ENCODE measurements at places on chromosomes 3 and 15.
A peak's percentile ranks its signal among the peaks of the same experiment; 100 is the strongest.

DNA sequence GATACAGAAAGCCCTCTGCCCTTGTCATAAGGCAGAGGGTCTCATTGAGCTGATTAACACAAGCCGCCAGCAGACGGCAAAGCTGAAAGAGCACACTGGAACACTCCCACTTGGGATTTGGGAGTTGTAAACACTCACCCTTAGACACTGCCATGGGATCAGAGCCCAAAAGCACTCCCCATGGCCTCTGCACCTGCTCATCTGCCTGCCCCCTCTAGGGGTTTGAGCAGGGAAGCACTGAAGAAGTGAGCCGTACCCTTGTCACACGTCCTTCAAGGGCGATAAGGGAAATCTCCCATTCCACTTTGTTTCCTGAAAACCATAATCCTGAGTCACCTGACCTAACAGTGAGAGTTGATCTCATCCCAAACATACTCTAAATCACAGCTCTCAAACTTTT, 14.7 kb downstream of the FSIP1 start:
- DNase-seq = no peak

GRCh38 chr3:12468276-12468675, 16.0 kb upstream of the TSEN2 start:
- no peak for DNase-seq

DNA sequence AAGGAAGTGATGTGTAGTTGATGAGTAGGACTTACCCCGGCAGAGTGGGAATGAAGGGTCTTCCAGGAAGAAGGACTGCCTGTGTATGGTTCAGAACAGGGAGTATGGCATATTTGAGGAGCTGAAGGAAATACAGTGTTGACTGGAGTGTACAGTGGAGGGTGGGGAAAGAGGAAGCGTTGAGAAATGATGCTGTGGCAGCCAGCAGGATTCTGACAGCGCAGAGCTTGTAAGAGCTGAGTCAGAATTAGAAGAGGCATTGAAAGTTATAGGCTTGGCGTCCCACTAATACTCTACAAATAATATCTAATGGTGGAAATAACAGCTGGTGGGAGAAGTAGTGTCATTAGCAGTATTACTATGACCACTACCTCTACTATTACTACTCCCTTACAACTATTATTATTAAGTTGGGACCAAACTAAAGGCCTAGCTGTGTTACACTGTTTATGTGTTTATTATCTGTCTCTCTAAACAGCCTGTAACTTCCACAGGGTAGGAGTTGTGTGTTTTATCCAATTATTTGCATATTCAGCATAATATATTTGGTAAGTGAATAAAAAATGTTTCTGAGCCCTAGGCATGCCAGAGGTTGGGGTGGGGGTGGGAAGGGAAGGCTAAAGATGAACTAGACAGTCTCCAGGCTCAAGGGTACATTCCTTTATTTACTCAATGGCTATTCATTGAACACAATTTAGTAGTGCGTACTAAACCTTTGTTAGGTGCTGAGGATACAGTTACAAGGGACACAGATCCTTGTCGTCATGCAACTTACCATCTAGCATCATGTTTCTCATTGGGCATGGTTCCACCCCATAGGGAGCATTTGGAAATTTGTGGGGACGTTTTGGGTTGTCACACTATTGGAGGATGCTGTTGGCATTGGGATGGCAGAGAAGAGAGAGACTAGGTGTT, 428.8 kb upstream of the ONECUT1 start:
- no peak for DNase-seq

GRCh38 chr3:100097919-100098783, 16.1 kb downstream of the FILIP1L start:
- DNase-seq = peak; percentile 51

GRCh38 chr3:52771334-52771681, 568 bp upstream of the NEK4 start:
- no peak for DNase-seq

DNA sequence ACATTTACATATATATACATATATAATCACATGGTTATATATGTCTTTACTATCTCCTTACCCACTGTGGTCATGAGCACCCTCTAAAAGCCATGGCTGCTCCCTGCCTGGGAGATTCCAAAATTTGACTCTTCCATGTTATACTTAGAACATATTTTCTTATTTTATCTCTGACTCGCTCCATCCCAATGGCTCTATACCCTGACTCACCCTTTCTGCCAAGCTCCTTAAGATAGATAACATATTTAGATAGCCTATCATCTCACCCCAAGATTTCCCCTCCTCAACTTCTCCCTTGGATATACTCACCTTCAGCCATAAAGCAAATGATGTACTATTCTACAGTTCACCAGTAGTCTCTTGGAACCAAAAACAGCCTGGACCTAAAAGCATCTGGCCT, 65.1 kb downstream of the CD200R1L start:
- no peak for DNase-seq

DNA sequence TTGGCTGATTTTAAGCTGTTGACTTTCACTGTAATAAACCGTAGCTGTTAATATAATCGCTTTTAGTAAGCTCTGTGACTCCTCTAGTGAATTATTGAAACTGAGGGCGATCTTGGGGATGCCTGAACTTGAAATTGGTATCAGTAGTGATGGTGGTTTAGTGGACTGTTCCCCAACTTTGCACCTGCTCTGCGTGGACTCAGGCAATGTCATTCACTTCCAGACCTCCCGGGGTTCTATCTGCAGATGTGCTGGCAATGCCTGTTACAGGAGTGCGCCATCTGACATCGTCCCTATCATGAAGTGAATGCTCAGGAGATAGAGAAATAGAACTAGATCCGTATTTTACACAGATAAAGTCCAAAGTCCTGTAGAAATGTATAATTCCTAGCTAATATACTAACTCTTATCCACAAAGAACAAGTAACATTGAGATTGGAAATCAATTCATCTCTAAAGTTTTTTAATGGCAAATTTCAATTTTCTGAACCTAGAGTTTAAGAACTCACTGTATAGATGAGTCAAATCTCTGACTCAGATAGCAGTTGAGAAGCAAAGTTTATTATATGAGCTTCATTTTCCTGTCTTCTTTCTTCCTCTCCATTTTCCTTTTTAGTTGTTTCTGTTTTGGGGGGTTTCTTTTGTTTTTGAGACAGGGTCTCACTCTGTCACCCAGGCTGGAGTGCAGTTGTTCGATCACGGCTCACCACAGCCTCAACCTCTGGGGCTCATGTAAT, 51.8 kb downstream of the HEG1 start:
- no peak for DNase-seq

- DNase-seq = no peak
These were observed 11.4 kb downstream of the LAMP3 start for GRCh38 chr3:183151086-183151485.

GRCh38 chr15:30889196-30889595, 14.5 kb upstream of the FAN1 start:
- no peak for DNase-seq

DNA sequence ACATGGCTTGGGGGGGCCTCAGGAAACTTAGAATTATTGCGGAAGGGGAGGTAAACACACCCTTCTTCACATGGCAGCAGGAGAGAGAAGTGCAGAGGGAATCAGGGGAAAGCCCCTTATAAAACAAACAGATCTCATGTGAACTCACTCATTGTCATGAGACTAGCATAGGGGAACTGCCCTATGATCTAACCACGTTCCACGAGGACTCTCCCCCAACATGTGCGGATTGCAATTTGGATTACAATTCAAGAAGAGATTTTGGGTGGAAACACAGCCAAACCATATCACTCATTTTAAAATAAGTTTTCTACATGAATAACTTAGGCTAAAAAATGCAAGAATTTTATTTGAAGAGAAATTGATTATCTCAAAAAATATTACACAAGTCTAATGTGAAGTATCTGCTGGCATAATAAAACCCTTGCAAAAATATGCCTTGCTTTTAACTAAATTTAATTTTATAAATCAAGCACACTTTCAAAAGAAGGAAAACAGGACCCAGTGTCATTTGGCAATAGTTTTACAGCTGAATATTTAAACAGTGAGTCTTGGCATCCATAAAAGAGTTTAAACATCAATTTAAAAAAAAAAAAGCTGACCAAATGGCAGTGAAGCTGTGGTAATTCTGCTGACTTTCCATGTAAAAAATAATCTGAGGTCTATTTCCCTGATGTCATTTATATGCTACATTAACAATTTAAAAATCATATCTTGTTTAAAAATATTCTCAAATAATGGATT, 1057.2 kb downstream of the NAALADL2 start:
- no peak for DNase-seq

- DNase-seq = no peak
These were observed 178.2 kb upstream of the EOMES start for GRCh38 chr3:27900316-27900715.

- DNase-seq = no peak
These were observed 896.8 kb downstream of the ROBO1 start for GRCh38 chr3:78871048-78871447.

DNA sequence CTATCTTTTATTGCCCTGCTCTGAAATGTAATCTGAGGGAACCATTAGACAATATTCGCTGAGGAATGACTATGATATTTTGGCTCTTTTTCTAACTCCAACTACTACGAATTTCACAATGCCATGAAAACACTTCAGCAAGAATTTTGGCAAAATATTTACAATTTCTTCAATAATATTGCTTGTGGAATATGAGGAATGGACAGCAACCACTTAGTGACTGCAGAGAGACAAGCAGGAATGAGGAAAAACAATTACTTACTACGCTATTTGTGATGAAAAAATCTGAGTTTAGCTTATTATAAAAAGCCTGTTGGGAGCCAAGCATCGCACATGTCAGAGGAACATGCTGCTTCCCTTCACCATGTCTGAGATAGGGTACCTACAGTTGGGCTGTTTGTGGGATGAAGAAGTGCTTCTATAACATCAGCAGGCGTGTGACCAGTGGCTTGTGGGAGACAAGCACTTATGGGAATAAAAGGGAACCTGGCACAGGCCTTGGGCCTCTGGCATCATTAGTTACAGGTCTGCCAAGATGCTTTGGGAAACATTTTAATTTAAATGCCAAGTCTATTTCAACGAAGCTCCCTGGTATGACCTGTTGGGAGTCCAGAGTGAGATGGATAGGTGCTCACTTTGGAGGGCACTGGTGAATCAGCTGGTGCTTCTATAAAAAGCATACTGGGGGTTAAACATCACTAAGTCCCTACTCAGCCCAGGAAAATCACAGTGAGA, 2.7 kb upstream of the PLCL2 start:
- no peak for DNase-seq

DNA sequence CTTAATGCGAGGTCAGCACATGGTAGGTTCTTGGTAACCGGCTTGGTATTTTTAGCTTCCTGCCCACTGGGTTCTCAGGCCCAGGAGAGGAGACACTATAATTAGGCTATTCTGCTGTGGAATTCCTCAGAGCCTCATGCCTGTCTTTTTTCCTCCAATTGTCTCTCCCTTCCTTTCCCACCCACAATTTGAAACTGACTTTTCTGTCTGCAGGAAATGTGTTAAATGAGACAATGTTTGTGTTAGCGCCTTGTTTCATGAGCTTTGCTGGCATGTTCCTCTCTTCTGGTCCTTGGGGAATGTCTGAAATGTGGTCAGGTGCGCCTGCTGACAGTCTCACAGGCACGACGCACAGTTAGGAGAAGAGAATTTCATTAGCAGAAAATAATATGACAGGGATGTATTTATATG, 223.6 kb upstream of the CTNNB1 start:
- DNase-seq = no peak

DNA sequence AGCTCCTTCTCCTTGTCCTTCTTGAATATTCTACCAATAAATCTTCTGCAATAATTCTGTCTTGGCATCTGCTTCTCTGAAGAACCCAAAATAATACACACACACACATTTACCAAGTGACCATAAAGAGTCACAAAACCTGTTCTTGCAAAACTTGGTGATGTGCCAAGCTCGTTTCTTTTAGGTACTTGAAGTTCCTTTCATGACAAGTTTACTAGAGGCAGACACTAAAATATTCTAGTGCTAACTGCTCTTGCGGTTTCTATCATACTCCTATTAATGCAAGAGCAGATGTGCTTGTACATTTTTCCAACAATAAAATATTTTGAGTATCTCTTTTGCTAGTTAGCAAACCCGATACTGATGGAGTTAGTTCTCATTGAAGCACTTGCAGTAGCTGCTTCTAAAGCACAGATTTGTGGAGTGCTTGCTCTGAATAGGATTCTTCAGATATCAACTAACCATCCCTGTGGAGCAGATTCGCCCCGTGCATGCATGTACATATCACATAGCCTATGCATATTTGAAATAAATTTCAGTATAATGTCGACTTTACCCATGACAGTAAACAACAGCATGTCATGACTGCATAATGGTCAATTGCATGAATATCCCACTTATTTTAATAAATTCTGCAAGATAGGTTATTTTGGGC, 23.2 kb downstream of the HHLA2 start:
- DNase-seq = no peak

DNA sequence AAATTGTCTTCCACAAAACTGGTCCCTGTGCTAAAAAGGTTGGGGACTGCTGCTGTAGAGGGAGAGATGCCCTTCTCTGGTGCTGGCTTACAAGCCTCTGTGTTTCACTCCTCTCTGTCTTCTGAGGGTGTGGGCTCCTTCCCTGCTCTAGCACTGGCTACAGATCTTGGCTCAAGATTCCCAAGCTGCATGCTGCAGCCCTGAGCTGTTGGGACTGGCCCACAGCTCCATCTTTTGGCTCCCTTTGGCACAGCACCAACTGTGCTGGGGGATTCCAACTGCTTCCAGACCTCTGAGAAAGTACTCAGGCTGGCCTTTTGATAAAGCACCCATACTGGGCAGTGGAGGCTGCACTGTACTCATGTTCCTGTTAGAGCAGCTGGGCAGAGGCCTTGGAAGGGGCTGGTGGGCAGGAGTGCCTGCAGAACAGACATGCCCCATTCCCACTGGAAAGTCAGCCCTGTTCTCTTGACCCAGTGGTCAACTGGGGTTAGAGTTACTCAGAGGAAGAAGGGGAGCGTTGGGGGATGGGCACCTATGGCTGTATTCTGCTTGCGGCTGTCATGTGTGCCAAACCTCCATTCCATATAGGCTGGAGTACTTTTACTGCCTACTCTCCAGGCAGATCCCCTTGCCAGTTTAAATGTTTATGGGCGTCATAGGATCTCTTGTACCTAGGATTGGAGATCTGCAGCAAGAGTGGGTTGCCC, 55.7 kb downstream of the GALK2 start:
- peak; percentile 45 for DNase-seq

DNA sequence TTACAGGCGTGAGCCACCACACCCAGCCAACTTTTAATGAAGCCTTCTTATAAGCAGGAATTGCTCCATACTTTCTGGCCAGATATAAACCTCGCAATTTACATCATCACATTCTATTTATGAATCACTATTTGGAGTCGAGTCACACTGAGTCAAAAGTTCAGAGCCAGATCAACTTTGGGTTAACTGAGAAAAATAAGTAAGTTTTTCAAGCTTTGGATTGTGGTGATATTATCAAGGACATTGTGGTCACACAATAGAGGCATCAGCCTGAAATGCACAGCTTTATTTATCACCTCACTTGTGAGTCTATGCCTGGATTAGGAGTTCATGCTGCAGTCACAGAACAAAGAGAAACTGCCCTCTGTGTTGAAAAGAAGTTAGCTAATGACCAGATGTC, 1163.5 kb downstream of the ROBO1 start:
- no peak for DNase-seq

GRCh38 chr3:135987661-135988060, 22.1 kb downstream of the PPP2R3A start:
- DNase-seq = no peak

GRCh38 chr3:127264794-127265514, 22.9 kb downstream of the PRR20G start:
- no peak for DNase-seq

- no peak for DNase-seq
These were observed 34.1 kb downstream of the WHAMM start for GRCh38 chr15:82843566-82843965.
